ENCODE measurements at places on chromosomes 13 and 19. TPM values are rescaled to one million over a fixed set of nuclear protein-coding genes. Genes with fewer than 3 reads are reported as not detected.

The IFNL1 gene
- total RNA-seq, result not detected

The CALR3 gene
- not detected for total RNA-seq

The CABP5 gene
- total RNA-seq, result not detected

The C3 gene
- 162 TPM for total RNA-seq

The MYO16 gene
- 0.06 TPM for total RNA-seq

The TTYH1 gene
- not detected for total RNA-seq

The RNF113B gene
- total RNA-seq, result not detected

The C19orf67 gene
- total RNA-seq, result not detected

The WDR88 gene
- total RNA-seq, result not detected

The YJEFN3 gene
- total RNA-seq, result 4.9 TPM

The LSM14A gene
- total RNA-seq, result 78.2 TPM

The CD70 gene
- 0.64 TPM for total RNA-seq

The C5AR2 gene
- total RNA-seq, result 0.46 TPM

The CCL25 gene
- not detected for total RNA-seq

The ZNF154 gene
- 1.8 TPM for total RNA-seq

The REEP6 gene
- 3.5 TPM for total RNA-seq

The MCF2L gene
- 86.9 TPM for total RNA-seq

The PNMA8B gene
- 0.61 TPM for total RNA-seq

The OLFM2 gene
- total RNA-seq, result 1.6 TPM

The DIAPH3 gene
- total RNA-seq, result 1.9 TPM

Measured in left colon (tissue), 2 donors.